HFFc6 (cell line): ENCODE measurements at places on chromosomes 2 and 18. TPM values are rescaled to one million over a fixed set of nuclear protein-coding genes. Genes with fewer than 3 reads are reported as not detected.

DNA sequence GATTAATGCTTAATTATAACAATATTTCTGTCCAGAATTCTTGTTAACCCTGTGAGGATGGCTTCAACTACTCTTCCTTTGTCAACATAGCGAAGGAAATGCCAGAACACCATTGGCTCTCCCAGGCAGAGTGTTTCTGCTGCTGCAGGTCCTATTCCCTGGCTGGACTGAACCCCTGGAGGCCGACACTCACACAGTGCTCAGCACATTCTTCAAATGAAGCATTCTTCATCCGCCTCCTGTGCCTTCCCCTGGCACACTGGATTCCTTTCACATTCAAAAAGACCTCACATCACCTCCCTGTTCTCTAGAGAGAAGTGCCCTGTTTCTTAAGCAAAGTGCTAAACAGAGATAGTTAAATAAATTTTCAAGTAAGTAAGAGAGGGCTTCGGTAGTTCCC lies 187.3 kb upstream of the MSH6 start:
- no peak for DNase-seq

Gene IGFBP5
- 63.2 to 117 TPM (median 114 TPM) in 3 replicates for total RNA-seq

- DNase-seq = peak; percentile 44
Measured at GRCh38 chr2:1744446-1745170, at the start of gene PXDN. PXDN (minus strand) TSS chr2:1744515; CDS start chr2:1744455, 60 bp downstream.

GRCh38 chr2:221914334-221914880 lies 342.3 kb upstream of the EPHA4 start:
- DNase-seq = no peak

DNA sequence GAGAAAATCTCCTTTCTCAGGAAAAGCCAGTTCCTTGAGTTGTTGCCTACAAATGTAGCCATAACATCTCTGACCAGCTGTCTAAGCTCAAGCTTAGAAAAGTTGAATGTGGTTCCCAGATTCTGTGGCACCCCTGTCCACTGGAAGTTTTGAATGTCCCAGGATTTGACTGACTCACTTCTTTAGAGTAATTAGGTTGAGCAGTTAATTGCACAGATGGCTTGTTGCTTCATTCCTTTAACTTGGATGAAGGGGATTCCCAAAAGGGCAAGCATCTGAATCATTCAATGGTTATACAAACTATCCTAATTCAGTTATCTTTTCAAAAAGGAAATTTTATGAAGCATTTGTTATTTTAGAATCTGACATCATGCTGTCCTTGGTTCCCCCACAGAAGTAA lies 374.7 kb downstream of the LNPK start:
- DNase-seq = no peak

DNA sequence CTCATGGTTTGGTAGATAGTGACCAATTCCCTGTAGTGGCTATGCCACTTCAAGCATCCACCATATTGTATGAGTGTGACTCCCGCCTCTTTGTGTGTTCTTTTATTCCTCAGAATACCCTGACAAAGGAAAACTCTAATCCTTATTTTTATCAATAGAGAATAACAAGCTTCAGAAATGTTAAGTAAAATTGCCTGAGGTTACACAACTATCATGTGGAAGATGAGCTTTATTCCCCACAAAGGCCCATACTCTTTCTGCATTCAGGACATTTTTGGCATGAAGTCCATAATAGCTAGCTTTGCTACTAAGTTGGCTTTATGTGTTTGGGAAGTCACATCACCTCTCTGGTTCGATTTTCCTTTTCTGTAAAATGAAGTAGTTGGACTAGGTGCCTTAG lies 276.8 kb downstream of the PIK3C3 start:
- no peak for DNase-seq

DNA sequence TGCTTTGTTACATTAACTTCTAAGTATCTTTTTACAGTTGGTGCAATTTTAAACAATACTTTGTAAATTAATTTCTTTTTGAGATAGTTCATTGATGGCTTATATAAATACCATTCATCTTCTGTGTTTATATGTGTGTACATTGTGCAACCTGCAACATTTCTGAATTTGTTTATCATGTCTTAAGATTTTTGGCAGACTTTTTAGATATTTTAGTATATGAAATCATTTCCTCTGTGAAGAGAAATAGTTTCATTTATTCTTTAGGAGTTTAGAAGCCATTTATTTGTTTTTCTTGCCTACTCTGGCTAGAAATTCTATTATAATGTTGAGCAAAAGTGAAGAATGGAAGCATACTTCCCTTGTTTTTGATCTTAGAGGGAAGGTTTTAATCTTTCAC lies 337.8 kb upstream of the DSEL start:
- DNase-seq = no peak

Gene ARHGAP25
- total RNA-seq = not detected in 3 replicates

- no peak for DNase-seq
Measured at GRCh38 chr2:192749611-192750200, 555.0 kb upstream of the TMEFF2 start.

- DNase-seq = no peak
Measured at GRCh38 chr2:79393806-79394484, 118.9 kb upstream of the CTNNA2 start.

Gene CPO
- total RNA-seq = not detected in 3 replicates

DNA sequence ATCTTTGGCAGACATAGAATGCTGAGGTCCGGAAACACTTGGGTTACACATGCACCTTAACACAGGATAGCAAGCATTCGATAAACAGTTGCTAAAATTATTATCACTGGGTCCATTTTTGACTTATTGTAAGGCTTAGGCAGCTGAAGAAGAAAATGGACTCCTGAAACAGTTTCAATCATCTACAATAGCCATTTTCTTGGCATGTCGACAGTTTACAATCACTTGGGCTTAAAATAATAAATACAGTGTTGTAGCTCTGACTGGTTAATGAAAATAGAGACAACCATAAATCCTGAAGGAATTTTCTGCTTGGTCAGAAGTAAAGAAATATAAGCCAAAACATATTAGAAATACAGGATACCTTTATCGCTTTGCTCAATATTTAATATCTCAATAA lies 169.2 kb downstream of the XIRP2 start:
- DNase-seq = no peak

- DNase-seq = no peak
Measured at GRCh38 chr18:56873441-56874140, 222.4 kb downstream of the WDR7 start.

DNA sequence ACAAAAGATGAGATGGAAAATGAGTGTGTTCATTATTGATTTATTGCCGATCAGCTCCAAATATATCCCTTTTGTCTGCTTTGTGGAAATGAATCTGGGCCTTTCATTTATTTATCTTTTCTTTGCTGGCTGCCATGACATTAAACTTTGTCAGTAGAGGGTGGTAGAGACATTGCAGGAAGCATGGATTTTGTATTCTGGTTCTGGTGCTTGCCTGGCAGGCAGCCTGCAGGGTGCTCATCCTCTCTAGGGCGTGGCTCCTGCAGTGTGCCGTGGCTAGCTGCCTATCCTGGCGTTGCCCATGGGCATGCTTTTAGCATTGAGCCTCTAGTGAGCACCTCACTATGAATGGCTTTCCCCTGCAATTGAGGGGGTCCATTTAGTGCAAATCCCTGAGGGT lies 593.1 kb downstream of the RNF144A start:
- no peak for DNase-seq

- no peak for DNase-seq
Measured at GRCh38 chr2:8996006-8996405, 7.5 kb downstream of the MBOAT2 start.

Gene MC5R
- total RNA-seq = not detected in 3 replicates

GRCh38 chr2:136029149-136029548 lies 43.7 kb upstream of the DARS1 start:
- DNase-seq = no peak

DNA sequence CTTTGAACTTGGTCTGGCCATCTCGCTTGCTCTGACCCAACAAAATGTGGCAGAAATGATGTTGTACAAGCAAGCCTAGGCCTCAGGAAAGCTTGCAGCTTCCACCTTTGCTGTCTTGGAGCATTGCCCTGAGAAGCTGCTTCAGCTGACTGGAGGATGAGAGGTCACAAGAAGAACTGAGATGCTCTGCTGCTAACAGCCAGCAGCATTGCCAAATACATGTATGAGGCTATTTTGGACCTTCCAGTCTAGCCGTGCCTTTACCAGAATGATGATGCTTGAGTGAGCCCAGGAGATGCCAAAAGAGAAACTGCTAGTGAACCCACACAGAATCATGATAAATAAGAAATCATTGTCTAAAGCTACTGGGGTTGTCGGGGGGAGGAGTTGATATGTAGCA lies 13.2 kb upstream of the ITGAV start:
- DNase-seq = peak; percentile 18

GRCh38 chr2:66171530-66171929 lies 263.4 kb upstream of the MEIS1 start:
- no peak for DNase-seq

DNA sequence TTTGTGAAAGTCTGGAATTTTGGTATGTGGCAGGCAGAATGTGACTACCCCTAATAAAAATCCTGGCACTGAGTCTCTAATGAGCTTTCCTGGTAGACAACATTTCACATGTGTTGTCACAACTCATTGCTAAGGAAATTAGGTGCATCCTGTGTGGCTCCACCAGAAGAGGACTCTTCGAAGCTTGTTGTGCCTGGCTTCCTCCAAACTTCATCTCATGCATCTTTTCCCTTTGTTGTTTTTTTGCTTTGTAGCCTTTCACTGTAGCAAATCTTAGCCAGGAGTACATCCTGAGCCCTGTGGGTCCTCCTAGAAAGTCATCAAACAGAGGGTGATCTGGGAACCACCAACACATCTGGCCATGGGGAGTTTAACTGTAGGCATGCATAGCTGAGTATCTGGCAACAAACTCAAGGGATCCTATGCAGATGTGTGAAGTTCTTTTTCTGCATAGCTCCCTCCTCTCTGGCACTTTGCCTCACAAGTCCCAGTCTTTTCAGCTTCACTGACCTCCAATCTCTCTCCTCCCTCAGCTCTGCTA lies 42.1 kb upstream of the SERTAD2 start:
- DNase-seq = peak; percentile 17

Gene STARD7
- total RNA-seq = 184 to 216 TPM (median 200 TPM) in 3 replicates

- DNase-seq = no peak
Measured at GRCh38 chr2:27231921-27232320, 14.8 kb downstream of the CAD start.

- peak; percentile 4 for DNase-seq
Measured at GRCh38 chr18:51236225-51236624, 38.7 kb upstream of the MEX3C start.

GRCh38 chr2:67210430-67210829 lies 186.7 kb upstream of the ETAA1 start:
- DNase-seq = no peak

- DNase-seq = no peak
Measured at GRCh38 chr2:9773903-9774239, 69.4 kb upstream of the TAF1B start.

Gene RIOK3
- 38.7 to 46.1 TPM (median 41.7 TPM) in 3 replicates for total RNA-seq

GRCh38 chr2:76385943-76386342 lies 675.2 kb upstream of the GCFC2 start:
- no peak for DNase-seq

GRCh38 chr2:34849827-34850226 lies 1250.7 kb upstream of the FAM98A start:
- DNase-seq = no peak

- DNase-seq = no peak
Measured at GRCh38 chr18:26091047-26091630, 726 bp upstream of the SS18 start.

- DNase-seq = no peak
Measured at GRCh38 chr18:79372461-79372860, 23.3 kb upstream of the NFATC1 start.

Gene PROKR1
- not detected in 3 replicates for total RNA-seq

- peak; percentile 44 for DNase-seq
Measured at GRCh38 chr2:38147333-38148121, 71.6 kb upstream of the CYP1B1 start.

DNA sequence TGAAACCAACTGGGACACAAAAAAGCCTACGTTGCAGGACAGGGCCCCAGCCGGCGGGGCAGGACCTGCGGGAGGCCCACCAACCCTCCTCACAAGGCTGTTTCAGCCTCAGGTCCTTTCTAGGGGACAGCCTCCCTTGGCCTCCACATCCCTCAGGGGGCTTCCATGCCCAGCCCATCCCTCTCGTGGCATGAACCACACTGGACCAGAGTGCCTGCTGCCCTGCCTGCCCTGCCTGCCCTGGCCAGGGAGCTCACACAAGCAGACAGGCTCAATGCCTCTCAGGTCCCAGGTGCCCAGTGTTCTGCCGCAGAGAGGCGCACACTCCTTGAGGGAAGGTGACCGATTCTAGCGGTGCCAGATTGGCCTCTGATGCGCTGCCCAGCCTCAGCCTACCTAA lies 57.4 kb downstream of the HDAC4 start:
- no peak for DNase-seq

DNA sequence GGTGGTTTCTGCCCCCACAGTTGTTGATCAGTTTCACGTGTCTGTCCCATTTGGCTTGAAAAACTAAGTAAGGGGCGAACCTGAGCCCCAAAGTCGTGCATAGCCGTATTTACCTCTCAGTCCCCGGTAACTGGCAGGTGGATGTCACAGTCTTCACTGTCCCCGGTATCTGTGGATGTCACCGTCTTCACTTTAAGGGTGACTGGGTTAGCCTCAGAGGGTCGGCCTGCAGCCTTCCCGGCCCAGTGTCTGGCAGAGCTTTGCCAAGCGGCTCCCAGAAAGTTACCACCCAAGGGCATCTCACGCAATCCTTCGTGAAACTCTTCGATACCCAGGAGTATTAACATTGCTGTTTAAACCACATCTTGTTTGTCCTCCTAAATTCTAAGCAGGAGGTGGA lies 125.3 kb upstream of the CTDP1 start:
- DNase-seq = no peak

DNA sequence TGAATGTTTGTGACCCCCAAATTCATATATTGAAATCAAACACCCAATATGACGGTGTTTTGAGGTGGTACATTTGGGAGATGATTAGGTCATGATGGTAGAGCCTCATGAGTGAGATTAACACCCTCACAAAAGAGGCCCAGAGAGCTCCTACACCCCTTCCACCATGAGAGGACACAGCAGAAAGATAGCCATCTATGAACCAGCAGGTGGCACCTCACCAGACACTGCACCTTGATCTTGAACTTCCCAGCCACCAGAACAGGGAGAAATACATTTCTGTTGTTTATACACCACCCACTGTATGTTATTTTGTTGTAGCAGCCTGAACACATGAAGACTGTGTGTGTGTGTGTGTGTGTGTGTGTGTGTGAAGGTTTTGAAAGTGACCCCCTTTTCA lies 58.1 kb downstream of the ST3GAL5 start:
- no peak for DNase-seq

GRCh38 chr2:199471443-199472057 lies 13.8 kb upstream of the SATB2 start:
- peak; percentile 9 for DNase-seq

Gene SPR
- total RNA-seq = 19.5 to 24.4 TPM (median 20.2 TPM) in 3 replicates

DNA sequence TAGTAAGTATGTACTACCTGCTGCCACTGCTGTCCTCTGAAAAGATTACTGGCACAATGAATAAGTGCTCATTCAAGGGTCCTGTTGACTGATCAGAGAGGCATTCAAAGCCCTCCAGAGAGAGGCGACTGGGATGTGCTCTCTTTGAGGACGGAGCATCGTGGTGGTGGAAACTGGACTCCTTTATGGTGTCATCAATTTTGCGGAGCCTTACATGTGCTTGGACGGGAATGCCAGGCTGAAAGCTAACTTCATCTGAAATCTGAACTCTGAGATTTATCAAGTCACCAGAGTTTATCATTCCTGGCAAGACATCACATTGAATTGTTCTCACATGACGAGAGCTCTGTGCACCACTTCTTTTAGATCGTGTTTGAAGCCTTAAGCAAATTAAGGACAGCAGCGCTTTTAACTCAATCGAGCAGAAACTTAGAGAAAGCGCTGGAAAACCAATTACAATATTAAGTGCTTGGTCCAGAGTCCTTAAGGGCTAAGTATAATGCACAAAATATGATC lies 138.3 kb downstream of the NCK2 start:
- DNase-seq = no peak
